ENCODE measurements at places on chromosomes 5 and 9. TPM values are rescaled to one million over a fixed set of nuclear protein-coding genes. Genes with fewer than 3 reads are reported as not detected.

- no peaks in the 10 kb centered on the region for H3K27me3 ChIP-seq
- no peak for DNase-seq
- peaks cover 9% of the 10 kb centered on the region for H3K4me1 ChIP-seq
These were observed 200.4 kb downstream of the ARRDC3 start for GRCh38 chr5:91182763-91183162.

DNA sequence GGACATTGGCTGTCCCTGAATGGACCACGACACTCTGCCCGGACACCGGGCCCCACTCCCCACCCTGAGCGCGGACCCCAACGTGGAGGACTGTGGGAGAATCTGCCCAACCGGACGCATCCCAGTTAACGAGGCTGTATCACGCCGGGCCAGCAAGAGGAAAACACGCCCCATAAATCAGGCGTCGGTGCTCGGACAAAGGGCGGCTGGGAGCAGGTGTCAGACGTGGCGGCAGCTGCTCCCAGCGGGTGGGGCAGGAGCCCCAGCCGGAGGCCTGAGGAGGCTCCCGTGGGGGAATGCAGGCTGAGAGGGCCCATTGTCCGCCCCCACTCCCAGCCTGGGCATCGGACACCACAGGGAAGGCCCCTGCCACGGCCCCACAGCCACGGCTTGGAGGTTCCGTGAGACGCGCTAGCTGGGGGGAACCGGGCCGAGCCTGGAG lies 19.2 kb downstream of the NOTCH1 start:
- no peak for DNase-seq
- no peak overlapping the region for H3K27ac ChIP-seq
- no peak overlapping the region for H3K4me3 ChIP-seq
- peaks cover 17% of the 10 kb centered on the region for H3K36me3 ChIP-seq
- no peaks in the 10 kb centered on the region for H3K27me3 ChIP-seq

DNA sequence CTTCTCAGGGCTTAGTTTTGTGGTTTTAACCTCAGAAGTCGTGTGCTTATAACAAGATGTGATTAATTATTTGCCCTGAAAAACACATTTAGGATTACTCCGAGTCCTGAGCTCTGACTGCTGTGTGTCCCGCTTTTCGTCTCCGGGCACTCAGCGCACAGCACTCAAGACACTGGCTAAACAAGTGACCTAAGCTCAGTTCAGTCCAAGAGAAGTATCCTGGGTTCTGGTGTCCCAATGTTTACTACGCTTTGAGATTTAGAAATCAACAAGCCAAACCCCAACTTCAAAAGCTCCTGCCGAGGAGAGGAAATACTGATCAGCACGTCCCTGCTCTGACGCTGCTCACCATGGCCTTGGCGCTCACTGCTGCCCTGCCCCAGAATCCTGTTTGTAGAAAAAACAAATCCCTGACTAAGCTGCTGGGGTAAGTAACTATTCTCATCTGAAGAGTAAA lies 53.2 kb downstream of the IPPK start:
- peaks cover 14% of the 10 kb centered on the region for H3K4me1 ChIP-seq
- no peak for DNase-seq
- H3K27me3 ChIP-seq = no peaks in the 10 kb centered on the region
- H3K36me3 ChIP-seq = peaks cover 45% of the 10 kb centered on the region

GRCh38 chr5:56309262-56309826 lies 76.2 kb upstream of the ANKRD55 start:
- H3K4me1 ChIP-seq = peaks cover 9% of the 10 kb centered on the region
- no peak overlapping the region for H3K27ac ChIP-seq
- H3K4me3 ChIP-seq = no peak overlapping the region
- H3K27me3 ChIP-seq = no peaks in the 10 kb centered on the region

DNA sequence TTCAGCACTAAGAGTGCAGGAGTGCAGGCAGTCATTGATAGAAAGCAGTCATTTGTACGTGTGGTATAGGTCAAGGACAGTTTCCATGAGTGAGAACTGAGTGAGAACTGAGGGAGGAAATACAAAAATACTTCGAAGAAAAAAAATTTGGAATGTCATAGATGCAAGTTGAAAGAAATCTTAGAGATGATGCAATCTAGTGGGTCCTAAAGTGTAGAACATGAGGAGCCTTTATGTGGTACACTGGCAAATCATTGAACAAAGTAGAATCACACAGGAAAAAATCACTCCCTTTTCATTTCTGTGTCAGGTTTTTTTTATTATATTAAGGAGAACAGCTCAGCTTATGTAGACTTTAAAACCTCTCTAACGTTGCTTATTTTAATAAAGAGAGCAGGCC lies 26.4 kb upstream of the SLC1A1 start:
- H3K4me3 ChIP-seq = no peak overlapping the region
- no peak for DNase-seq
- H3K27me3 ChIP-seq = peaks cover 2% of the 10 kb centered on the region
- H3K4me1 ChIP-seq = no peaks in the 10 kb centered on the region
- H3K36me3 ChIP-seq = no peaks in the 10 kb centered on the region

- no peak for DNase-seq
- H3K36me3 ChIP-seq = no peaks in the 10 kb centered on the region
- H3K27me3 ChIP-seq = no peaks in the 10 kb centered on the region
- no peak overlapping the region for H3K27ac ChIP-seq
- H3K4me3 ChIP-seq = no peak overlapping the region
- H3K4me1 ChIP-seq = no peaks in the 10 kb centered on the region
These were observed 1030.2 kb downstream of the EFNA5 start for GRCh38 chr5:106640511-106640910.

The HAPLN1 gene
- 0.56 TPM for total RNA-seq

GRCh38 chr9:112252194-112252593 lies 77.1 kb upstream of the SUSD1 start:
- H3K27ac ChIP-seq = no peak overlapping the region
- H3K4me3 ChIP-seq = no peak overlapping the region
- peaks cover 3% of the 10 kb centered on the region for H3K4me1 ChIP-seq
- no peak for DNase-seq
- H3K27me3 ChIP-seq = no peaks in the 10 kb centered on the region
- H3K36me3 ChIP-seq = no peaks in the 10 kb centered on the region

DNA sequence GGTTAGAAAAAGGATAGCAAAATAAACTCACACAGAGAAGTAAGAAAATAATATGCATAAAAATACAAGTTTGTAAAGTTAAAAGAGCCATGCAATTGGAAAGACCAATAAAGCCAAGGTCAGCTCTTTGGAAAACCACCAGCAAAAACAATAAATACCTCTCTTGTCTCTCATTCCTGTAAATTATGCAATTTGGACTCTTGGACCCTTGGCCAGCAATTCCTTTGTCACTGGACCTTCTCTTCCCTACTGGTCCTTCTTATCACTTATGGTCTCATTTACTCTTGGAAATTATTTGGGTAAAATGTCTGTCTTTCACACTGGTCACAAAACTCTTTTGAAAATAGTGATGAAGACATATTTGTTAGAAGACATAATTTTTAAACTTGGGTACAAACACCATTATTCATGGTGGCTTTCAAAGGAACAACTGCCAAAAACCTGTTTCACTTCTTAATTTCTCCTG lies 379.5 kb downstream of the TMEM232 start:
- no peak overlapping the region for H3K4me3 ChIP-seq
- no peaks in the 10 kb centered on the region for H3K4me1 ChIP-seq
- no peak for DNase-seq
- H3K27ac ChIP-seq = no peak overlapping the region
- no peaks in the 10 kb centered on the region for H3K36me3 ChIP-seq

DNA sequence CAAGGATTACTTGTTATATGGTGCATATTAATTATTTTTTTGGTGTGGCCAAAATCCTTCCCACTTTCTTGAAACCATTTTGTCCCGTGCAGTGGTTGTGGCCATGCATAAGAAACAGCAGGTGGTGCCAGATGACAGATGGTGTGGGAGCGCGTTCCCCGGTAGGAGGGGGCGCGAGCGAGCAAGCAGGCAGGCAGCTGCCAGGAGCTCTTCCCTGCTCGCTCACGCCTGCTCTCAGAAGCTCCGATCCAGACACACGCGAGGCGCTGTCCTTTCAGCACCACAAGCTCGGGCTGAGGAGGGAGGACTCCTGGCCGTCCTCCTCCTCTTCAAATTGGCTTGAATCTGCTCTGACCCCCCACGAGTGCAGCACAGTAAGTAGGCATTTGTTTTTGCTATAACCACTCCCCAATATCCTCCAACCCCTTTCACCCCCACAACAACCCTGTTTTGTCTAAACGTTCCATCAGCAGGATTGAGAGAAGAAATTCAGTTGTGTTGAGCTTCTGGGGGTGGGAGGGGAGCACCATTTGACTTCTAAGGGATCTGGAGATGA lies at the start of gene NSG2:
TSS of gene NSG2 (plus strand) at position 237 of the 556 bp plus-strand sequence. CDS start 1,050 bp downstream, outside the sequence.
- DNase-seq = peak; percentile 75
- no peaks in the 10 kb centered on the region for H3K27me3 ChIP-seq
- no peaks in the 10 kb centered on the region for H3K36me3 ChIP-seq
- no peak within 1 kb of the TSS for H3K4me3 ChIP-seq

DNA sequence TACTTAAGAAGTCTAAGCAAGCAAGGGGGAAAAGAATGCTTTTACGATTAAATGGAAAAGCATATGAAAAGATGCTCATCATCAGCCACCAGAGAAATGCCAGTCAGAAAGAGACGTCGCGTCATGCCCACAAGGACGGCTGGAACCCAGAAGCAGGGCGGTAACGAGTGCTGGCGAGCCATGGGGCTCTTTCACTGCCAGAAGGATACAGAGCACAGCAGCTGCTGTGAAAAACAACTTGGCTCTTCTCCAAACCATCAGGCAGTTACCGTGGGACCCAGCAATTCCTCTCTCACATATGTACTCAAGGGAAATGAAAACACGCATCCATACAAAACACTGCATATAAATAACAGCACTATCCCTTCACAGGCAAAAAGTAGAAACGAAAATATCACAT lies 95.5 kb downstream of the CAMSAP1 start:
- DNase-seq = peak; percentile 5
- no peaks in the 10 kb centered on the region for H3K4me1 ChIP-seq
- no peak overlapping the region for H3K4me3 ChIP-seq

- no peak overlapping the region for H3K27ac ChIP-seq
- no peaks in the 10 kb centered on the region for H3K36me3 ChIP-seq
These were observed 1.9 kb upstream of the RGS14 start for GRCh38 chr5:177355868-177356168.

- no peak overlapping the region for H3K4me3 ChIP-seq
- H3K36me3 ChIP-seq = no peaks in the 10 kb centered on the region
- H3K4me1 ChIP-seq = no peaks in the 10 kb centered on the region
These were observed 314.1 kb upstream of the KIF2A start for GRCh38 chr5:61991866-61992265.

- no peak overlapping the region for H3K4me3 ChIP-seq
- no peaks in the 10 kb centered on the region for H3K36me3 ChIP-seq
- H3K27me3 ChIP-seq = peaks cover 24% of the 10 kb centered on the region
These were observed 36.4 kb upstream of the SLC6A19 start for GRCh38 chr5:1164696-1165630.

The GABRB2 gene
- total RNA-seq = not detected

The NR4A3 gene
- 1.9 TPM for total RNA-seq

- no peaks in the 10 kb centered on the region for H3K27me3 ChIP-seq
- peak; percentile 6 for DNase-seq
- no peaks in the 10 kb centered on the region for H3K36me3 ChIP-seq
These were observed 145.0 kb upstream of the TNC start for GRCh38 chr9:115262952-115263351.

- H3K27ac ChIP-seq = no peak overlapping the region
- no peak for DNase-seq
- H3K4me1 ChIP-seq = no peaks in the 10 kb centered on the region
- H3K4me3 ChIP-seq = no peak overlapping the region
- H3K36me3 ChIP-seq = no peaks in the 10 kb centered on the region
These were observed 61.9 kb upstream of the RAPGEF1 start for GRCh38 chr9:131801810-131802209.

The RASGEF1C gene
- total RNA-seq = not detected

DNA sequence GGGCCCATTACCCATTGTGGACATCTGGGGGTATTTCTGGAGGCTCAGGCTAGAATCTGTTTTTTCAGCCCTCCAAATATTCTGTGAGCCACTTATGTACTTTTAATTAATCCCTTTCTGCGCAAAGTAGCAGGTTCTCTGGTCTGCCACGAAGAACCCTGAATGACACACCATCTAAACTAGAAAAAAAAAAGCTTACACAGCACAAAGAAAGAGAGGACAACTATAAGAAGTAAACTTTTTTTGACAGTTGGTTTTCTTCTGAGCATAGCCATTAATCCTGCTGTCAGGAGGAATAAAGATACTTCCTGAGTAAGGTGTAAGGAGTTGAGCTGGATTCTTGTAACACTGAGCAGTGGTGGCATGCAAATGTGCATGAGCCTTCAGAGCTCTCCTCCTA lies 327.5 kb downstream of the TMEM232 start:
- H3K36me3 ChIP-seq = no peaks in the 10 kb centered on the region
- H3K4me1 ChIP-seq = no peaks in the 10 kb centered on the region
- DNase-seq = no peak
- no peaks in the 10 kb centered on the region for H3K27me3 ChIP-seq

The ZNF462 gene
- total RNA-seq = 18.8 TPM

GRCh38 chr5:73857446-73857845 lies 231.4 kb downstream of the ARHGEF28 start:
- H3K27ac ChIP-seq = no peak overlapping the region
- H3K4me1 ChIP-seq = peaks cover 3% of the 10 kb centered on the region

- DNase-seq = peak; percentile 71
- peaks cover 30% of the 10 kb centered on the region for H3K4me1 ChIP-seq
- H3K27me3 ChIP-seq = no peaks in the 10 kb centered on the region
- H3K27ac ChIP-seq = peak overlapping the region; percentile 58
- H3K4me3 ChIP-seq = no peak overlapping the region
These were observed 58.6 kb downstream of the TMC1 start for GRCh38 chr9:72579880-72580550.

The TLX3 gene
- total RNA-seq = not detected

- H3K27ac ChIP-seq = no peak overlapping the region
- H3K27me3 ChIP-seq = no peaks in the 10 kb centered on the region
- no peak overlapping the region for H3K4me3 ChIP-seq
- DNase-seq = no peak
- H3K4me1 ChIP-seq = no peaks in the 10 kb centered on the region
These were observed 51.9 kb upstream of the TBC1D9B start for GRCh38 chr5:179959641-179960040.

The RAB3C gene
- not detected for total RNA-seq

DNA sequence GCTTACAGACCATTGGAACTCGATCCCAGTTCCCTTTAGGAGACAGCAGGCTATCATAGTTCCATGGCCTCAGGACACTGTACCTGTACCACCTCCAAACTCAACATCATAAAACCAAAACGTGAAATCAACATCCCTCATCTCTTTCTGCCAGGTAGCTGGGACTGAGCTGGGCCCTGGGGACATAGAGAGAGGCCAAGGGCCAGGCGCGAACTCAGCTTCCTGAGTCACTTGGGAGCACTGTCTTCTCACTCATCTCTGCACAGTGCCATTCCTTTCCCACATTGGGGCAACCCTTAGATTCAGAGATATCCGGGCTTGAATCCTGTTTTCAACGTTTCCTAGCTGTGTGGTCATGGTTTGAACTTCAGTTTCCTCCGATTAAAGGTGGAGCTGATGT lies 12.2 kb downstream of the DAB2IP start:
- H3K4me3 ChIP-seq = no peak overlapping the region
- no peaks in the 10 kb centered on the region for H3K36me3 ChIP-seq
- DNase-seq = no peak
- H3K27ac ChIP-seq = no peak overlapping the region
- no peaks in the 10 kb centered on the region for H3K27me3 ChIP-seq
- H3K4me1 ChIP-seq = peaks cover 6% of the 10 kb centered on the region

All from IMR-90 (cell line).